ENCODE measurements at places on chromosomes 1 and 21. TPM values are rescaled to one million over a fixed set of nuclear protein-coding genes. Genes with fewer than 3 reads are reported as not detected.
A peak's percentile ranks its signal among the peaks of the same experiment; 100 is the strongest.

Gene S100A7
- total RNA-seq: not detected

Gene MTARC1
- total RNA-seq: 37.6 TPM

Gene CFAP45
- 10.2 TPM for total RNA-seq

Gene PBX1
- total RNA-seq: 58.1 TPM

Gene FABP3
- total RNA-seq: 24.5 TPM

Gene ZNF648
- total RNA-seq: not detected

DNA sequence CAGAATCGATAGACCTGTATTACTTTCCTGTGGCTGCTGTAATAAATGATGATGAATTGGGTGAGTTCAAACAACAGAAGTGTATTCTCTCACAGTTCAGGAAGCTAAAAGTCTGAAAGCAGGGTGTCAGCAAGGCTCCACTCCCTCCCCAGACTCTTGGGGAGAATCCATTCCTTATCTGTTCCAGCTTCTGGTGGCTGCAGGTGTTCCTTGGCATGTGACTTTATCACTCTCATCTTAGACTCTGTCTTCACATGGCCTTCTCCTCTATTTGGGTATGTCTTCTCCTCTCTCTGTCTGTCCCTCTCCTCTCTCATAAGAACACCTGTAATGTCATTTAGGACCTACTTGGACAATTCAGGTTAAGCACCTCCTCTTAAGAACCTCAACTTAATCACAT, 44.1 kb upstream of the SLC2A1 start:
- no peak overlapping the region for H3K27ac ChIP-seq
- peaks cover 9% of the 10 kb centered on the region for H3K27me3 ChIP-seq
- no peaks in the 10 kb centered on the region for H3K36me3 ChIP-seq
- H3K4me3 ChIP-seq: no peak overlapping the region
- DNase-seq: no peak

DNA sequence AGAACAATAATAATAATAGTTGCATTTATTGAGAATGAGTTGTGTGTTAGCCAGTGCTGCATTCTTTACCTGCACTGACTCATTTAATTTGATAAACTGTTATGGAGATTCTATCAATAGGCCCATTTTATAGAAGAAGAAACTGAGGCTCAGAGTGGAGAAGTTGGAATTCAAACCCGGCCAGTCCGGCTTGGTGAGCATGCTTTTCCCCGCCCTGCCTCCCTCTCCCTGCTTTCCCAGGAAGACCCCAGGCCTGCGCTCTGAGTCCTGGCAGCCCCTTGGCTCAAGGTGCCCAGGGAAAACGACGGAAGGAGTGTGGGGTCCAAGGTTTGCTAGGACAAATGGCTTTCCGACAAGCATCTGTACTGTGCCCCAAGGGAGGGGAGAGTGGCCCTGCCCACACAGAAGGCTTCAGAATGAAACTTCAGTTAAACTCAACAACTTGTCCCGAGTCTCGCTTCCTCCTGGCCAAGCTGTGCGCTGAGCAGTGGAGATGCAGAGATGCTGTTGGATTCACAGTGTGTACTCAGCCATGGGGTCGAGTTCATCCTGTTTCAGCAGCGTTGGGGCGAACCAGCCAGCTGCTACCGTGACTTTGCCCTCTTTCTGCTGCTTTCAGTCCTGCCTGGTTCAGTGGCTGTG, 23.3 kb upstream of the PADI6 start:
- H3K4me3 ChIP-seq: no peak overlapping the region
- no peaks in the 10 kb centered on the region for H3K4me1 ChIP-seq
- H3K36me3 ChIP-seq: no peaks in the 10 kb centered on the region
- peaks cover 29% of the 10 kb centered on the region for H3K27me3 ChIP-seq
- H3K27ac ChIP-seq: no peak overlapping the region
- DNase-seq: peak; percentile 9

DNA sequence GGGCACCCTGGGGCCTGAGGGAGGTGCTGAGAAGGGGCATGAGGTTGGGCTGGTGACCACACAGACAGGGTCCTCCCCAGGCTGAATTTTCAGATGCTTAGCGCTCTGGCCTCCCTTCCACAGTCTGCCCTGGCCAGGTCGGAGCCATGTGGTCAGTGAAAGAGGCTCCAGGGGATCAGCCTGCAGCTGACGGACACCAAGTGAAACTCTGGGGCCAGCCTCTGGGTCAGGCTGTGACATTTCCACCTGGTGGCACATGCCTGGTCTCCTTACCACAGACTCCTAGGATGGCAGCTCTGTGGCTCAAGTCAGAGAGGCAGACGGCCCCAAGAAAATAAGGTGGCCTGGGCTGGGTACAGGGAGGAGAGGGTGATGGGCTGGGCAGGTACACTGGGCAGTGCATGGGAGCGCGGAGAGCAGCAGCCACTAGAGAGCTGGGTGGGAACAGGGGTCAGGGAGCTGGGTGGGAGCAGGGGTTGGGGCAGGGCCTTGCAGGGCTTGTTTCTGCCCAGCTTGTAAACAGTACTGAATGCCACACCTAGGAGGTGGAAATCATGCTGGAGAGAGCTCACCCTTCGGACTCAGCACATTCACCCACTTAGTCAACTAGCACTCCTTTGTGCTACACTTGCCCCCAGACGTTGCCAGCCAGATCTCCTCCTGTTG, 20.7 kb upstream of the ADARB1 start:
- DNase-seq: no peak
- no peaks in the 10 kb centered on the region for H3K4me1 ChIP-seq
- H3K36me3 ChIP-seq: no peaks in the 10 kb centered on the region
- H3K4me3 ChIP-seq: no peak overlapping the region
- peaks cover 6% of the 10 kb centered on the region for H3K27me3 ChIP-seq

DNA sequence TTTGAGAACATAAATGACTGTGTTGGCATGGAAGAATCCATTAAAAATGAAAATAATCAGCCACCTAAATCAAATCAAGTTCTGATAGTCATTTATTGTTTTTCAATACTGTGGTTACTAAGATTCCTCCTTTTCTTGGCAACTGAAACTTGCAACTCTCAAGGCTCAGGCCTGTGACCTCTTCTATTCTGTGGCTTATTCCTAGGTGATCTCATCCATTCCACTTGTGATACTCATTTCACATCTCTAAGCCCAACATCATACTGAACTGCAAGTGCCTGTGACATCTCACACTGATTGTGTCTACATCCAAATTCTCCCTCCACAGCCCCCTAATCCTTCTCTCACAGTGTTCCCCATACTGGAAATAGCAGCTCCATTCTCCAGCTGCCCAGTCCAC, 4.8 kb upstream of the ST6GALNAC5 start:
- DNase-seq: no peak
- peaks cover 15% of the 10 kb centered on the region for H3K27me3 ChIP-seq
- H3K4me1 ChIP-seq: peaks cover 11% of the 10 kb centered on the region
- no peaks in the 10 kb centered on the region for H3K36me3 ChIP-seq
- H3K27ac ChIP-seq: no peak overlapping the region

- H3K4me1 ChIP-seq: no peaks in the 10 kb centered on the region
- no peak for DNase-seq
- H3K27me3 ChIP-seq: no peaks in the 10 kb centered on the region
- no peak overlapping the region for H3K4me3 ChIP-seq
- H3K27ac ChIP-seq: no peak overlapping the region
- no peaks in the 10 kb centered on the region for H3K36me3 ChIP-seq
These were observed 50.3 kb upstream of the CTPS1 start for GRCh38 chr1:40929155-40929554.

GRCh38 chr21:44436111-44436611, 19.1 kb upstream of the LRRC3 start:
- H3K4me1 ChIP-seq: no peaks in the 10 kb centered on the region
- no peaks in the 10 kb centered on the region for H3K27me3 ChIP-seq
- H3K36me3 ChIP-seq: peaks cover 5% of the 10 kb centered on the region
- H3K4me3 ChIP-seq: no peak overlapping the region
- peak; percentile 19 for DNase-seq

DNA sequence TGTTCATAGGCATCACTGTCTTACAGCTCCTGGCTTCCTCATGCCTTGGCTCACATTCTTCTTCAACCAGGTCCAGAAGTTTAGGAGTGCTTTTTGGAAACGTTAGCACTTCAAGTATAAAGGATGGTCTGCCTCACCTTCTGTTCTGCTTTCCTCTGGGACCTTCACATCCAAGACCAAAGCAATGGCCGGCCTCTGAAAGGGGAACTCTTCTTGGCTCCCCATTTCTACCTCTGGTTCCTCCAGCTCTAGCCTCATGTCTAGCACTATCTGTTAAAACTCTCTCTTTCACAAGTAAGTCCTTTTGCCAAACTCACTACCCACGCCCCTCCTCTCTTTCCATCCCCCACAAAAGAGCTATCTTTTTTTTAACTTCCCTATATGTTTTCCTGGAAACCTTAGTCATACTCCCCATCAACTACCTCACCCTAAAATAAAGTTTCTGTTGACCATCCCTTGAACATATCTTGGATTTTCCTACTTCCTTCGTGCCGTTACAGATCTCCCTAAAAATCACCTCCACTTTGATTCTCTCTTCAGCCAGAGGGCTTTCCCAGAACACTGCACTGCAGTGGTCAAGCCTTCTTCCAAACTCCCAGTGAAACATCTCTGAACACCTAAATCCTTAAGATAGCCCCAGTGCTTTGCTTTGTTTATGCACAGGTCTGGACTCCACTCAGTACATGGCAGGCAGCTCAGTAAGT, 7.9 kb downstream of the SORT1 start:
- H3K27ac ChIP-seq: peak overlapping the region; percentile 50
- H3K4me3 ChIP-seq: no peak overlapping the region
- no peaks in the 10 kb centered on the region for H3K36me3 ChIP-seq
- H3K27me3 ChIP-seq: no peaks in the 10 kb centered on the region
- DNase-seq: no peak

DNA sequence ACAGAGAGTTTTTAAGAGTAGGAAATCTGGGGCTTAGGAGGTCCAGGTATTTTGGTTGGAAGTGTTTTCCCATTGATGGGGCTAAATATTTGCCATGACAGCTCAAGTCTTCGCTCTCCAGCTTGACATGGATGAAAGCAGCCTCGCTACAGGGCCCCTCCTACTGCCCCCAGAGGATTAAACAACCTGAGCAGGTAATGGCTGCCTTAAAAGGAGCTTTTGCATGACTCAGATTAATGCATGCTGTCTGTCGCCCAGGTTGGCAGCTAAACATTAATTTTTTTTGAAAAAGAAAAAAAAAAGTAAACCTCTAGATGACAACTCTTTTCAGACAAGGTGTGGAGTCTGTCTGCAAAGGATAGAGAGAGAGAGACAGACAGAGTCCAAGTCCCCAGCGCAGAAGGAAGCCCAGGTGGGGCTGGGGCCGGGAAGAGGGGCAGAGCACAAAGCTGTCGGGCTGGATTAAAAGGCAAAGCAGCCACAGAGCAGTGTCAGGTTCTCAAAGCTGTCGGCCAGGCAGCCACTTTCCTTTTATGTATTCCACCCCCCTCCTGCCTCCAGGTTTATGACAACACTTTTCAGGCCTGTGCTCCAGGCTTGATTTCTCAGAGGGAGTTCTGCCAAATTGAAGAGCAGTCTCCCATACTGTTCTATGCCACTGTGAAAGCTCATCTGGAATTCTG, 127.9 kb downstream of the CLIC6 start:
- H3K27me3 ChIP-seq: no peaks in the 10 kb centered on the region
- peak overlapping the region; percentile 44 for H3K27ac ChIP-seq
- H3K4me3 ChIP-seq: no peak overlapping the region
- no peak for DNase-seq
- H3K4me1 ChIP-seq: peaks cover 23% of the 10 kb centered on the region
- H3K36me3 ChIP-seq: peaks cover 89% of the 10 kb centered on the region

- no peak for DNase-seq
- H3K27ac ChIP-seq: no peak overlapping the region
- no peak overlapping the region for H3K4me3 ChIP-seq
- no peaks in the 10 kb centered on the region for H3K4me1 ChIP-seq
- peaks cover 10% of the 10 kb centered on the region for H3K27me3 ChIP-seq
- no peaks in the 10 kb centered on the region for H3K36me3 ChIP-seq
These were observed 291.9 kb upstream of the AJAP1 start for GRCh38 chr1:4362314-4363044.

DNA sequence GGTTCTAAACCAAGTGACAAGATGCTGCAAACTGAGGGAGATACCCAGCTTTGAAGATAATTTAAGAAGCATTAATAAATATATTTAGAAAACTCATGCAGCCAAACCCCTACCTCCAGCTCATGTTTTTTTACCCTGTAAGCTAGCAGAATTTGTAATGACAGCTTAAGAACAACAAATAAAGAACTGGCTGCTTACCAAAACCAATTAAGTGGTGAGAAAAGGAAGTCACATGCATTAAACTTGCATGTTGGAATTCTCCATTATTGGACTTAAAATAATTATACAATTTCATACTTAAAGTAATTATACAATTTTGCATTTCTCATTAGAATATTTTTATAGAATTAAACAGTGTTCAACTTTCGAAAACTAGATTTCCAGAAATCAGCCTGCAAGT, 75.6 kb upstream of the CNIH3 start:
- no peaks in the 10 kb centered on the region for H3K4me1 ChIP-seq
- H3K4me3 ChIP-seq: no peak overlapping the region
- DNase-seq: no peak
- H3K36me3 ChIP-seq: no peaks in the 10 kb centered on the region
- no peaks in the 10 kb centered on the region for H3K27me3 ChIP-seq

GRCh38 chr21:40835184-40835694, 11.7 kb downstream of the DSCAM start:
- no peak overlapping the region for H3K27ac ChIP-seq
- H3K4me3 ChIP-seq: no peak overlapping the region
- H3K4me1 ChIP-seq: no peaks in the 10 kb centered on the region
- H3K36me3 ChIP-seq: no peaks in the 10 kb centered on the region

GRCh38 chr1:29415156-29415830, 179.0 kb downstream of the PTPRU start:
- no peak overlapping the region for H3K4me3 ChIP-seq
- no peak overlapping the region for H3K27ac ChIP-seq
- no peaks in the 10 kb centered on the region for H3K36me3 ChIP-seq
- no peaks in the 10 kb centered on the region for H3K4me1 ChIP-seq

GRCh38 chr1:23376890-23377811, 7.5 kb upstream of the ZNF436 start:
- no peaks in the 10 kb centered on the region for H3K27me3 ChIP-seq
- no peak overlapping the region for H3K4me3 ChIP-seq
- peak overlapping the region; percentile 51 for H3K27ac ChIP-seq

GRCh38 chr1:25784575-25785051, 15.4 kb upstream of the SELENON start:
- H3K36me3 ChIP-seq: peaks cover 36% of the 10 kb centered on the region
- no peak for DNase-seq
- H3K4me3 ChIP-seq: no peak overlapping the region

DNA sequence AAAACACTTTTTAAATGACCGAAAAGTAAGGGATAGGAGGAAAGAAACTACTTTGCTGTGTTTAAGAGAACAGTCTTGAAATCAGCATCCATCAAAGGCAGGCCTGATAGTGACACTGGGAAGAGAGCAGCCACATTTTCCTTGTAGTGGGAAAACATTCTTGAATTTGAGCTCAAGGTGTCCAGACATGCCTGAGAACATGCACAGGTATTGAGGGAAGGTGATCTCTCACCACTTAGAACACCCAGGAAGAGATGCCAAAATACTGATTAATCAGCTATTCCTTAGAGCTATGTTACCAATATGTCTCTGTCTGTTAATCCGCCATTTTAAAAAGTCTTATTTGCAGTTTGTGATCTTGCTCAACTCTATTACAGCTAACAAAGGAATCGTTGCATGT, 25.9 kb downstream of the IL12RB2 start:
- H3K27ac ChIP-seq: no peak overlapping the region
- no peak for DNase-seq
- H3K4me1 ChIP-seq: no peaks in the 10 kb centered on the region
- H3K27me3 ChIP-seq: no peaks in the 10 kb centered on the region

GRCh38 chr1:86155807-86156565, 586 bp downstream of the COL24A1 start:
- H3K27me3 ChIP-seq: peaks cover 25% of the 10 kb centered on the region
- H3K4me3 ChIP-seq: peak overlapping the region; percentile 46
- H3K4me1 ChIP-seq: peaks cover 16% of the 10 kb centered on the region
- H3K27ac ChIP-seq: no peak overlapping the region
- peak; percentile 44 for DNase-seq
